ENCODE measurements at places on chromosomes 16 and 17. TPM values are rescaled to one million over a fixed set of nuclear protein-coding genes. Genes with fewer than 3 reads are reported as not detected.
A peak's percentile ranks its signal among the peaks of the same experiment; 100 is the strongest.

GRCh38 chr16:48276102-48276501 lies 28.8 kb upstream of the ABCC11 start:
- no peak for DNase-seq

The KRT14 gene
- polyA plus RNA-seq = not detected

GRCh38 chr16:4339909-4340308 lies 11.2 kb downstream of the PAM16 start:
- no peak for DNase-seq

DNA sequence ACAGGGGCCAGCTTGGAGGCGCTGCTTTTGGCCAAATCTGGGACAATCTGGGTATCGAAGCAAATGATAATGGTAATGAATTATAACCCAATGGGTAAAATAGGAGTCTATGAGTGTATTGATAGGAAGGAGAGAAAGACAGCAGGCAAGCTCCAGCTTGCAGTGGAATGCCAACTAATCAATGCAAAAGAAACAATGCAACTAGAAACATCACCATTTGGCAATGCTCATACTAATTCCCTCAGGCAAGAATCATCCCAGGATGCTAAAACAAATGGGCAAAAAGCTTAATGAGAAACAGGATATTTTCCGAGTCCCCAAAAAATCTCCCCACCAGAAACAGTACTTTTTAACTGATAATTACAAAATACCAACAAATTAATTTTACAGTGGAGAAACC lies 64.7 kb downstream of the ADCY9 start:
- DNase-seq = no peak

GRCh38 chr17:66764506-66764905 lies 70.4 kb upstream of the CACNG5 start:
- DNase-seq = no peak

GRCh38 chr17:57806167-57806830 lies 43.5 kb downstream of the MRPS23 start:
- DNase-seq = no peak

GRCh38 chr16:22077700-22078313 lies 14.5 kb upstream of the VWA3A start:
- no peak for DNase-seq

- peak; percentile 94 for DNase-seq
Measured at GRCh38 chr16:68756239-68756915, 19.3 kb downstream of the CDH1 start.

DNA sequence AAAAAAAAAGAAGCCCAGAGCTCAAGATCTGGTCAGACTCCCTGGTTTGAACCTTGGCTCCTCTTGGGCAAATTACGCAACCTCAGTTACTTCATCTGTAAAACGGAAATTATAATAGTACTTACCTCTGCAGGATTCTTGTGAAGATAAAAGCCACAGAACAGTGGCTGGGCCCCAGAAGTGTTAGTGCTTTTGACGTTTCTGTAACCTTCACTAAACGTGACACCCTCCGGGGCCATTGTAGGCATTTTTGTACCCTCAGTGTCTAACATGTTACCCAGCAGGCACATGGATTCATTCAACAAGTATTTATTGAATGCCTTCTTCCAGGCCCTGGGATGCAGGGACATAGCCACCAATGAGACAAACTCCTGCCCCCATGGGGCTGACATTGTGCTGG lies 58.0 kb downstream of the PITPNC1 start:
- no peak for DNase-seq
